ENCODE measurements at places on chromosomes 6 and 20.

DNA sequence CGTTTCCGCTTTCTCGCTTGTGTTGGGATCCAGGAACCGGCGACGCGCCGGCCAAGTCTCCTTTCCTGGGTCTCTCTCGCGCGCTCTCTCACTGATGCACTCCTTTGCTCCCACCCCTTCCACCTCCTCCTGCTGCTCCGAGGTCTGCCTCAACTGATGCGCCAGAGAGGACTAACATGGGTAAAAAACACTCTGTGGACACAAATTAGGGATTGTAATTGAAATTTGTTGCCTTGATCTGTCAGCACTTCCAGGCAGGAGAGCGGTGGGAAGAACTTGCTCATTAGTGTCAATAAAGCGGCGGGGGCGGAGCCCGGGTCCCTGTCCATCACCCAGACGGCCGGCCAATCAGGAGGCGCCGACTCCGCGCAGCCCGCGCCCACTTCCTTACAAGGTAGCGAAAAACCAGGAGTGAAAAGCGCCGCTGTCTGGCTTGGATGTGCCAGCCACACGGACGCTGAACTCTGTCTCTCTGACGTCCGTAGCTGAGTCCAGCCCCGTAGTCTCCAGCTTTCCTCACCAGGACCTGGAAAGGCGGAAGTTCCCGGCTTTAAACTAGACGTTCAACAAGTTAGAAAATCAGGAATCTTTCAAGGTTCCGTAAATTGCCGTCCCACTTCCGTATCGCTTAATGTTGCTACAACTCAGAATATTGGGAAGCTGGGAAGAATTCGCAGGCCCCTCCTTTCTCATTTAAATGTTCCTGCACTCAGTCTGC lies at the start of gene TBX18:
TSS of gene TBX18 (minus strand) at position 267 of the 718 bp plus-strand sequence. CDS start 417 bp downstream, outside the sequence.
- DNase-seq, result peak; percentile 74
- peak within 1 kb of the TSS; percentile 76 for H3K27ac ChIP-seq
- H3K36me3 ChIP-seq, result no peaks in the 10 kb centered on the region
- no peaks in the 10 kb centered on the region for H3K27me3 ChIP-seq

- H3K27me3 ChIP-seq, result no peaks in the 10 kb centered on the region
- DNase-seq, result no peak
- H3K4me1 ChIP-seq, result no peaks in the 10 kb centered on the region
- H3K36me3 ChIP-seq, result no peaks in the 10 kb centered on the region
- peak overlapping the region; percentile 41 for H3K27ac ChIP-seq
Observed at GRCh38 chr6:4320860-4321259, 185.5 kb upstream of the ECI2 start.

- no peaks in the 10 kb centered on the region for H3K4me1 ChIP-seq
- H3K27me3 ChIP-seq, result no peaks in the 10 kb centered on the region
- peak overlapping the region; percentile 54 for H3K27ac ChIP-seq
- no peaks in the 10 kb centered on the region for H3K36me3 ChIP-seq
Observed at GRCh38 chr6:113903666-113904330, 46.7 kb downstream of the MARCKS start.

- H3K36me3 ChIP-seq, result no peaks in the 10 kb centered on the region
- no peaks in the 10 kb centered on the region for H3K27me3 ChIP-seq
- no peak overlapping the region for H3K4me3 ChIP-seq
- H3K27ac ChIP-seq, result no peak overlapping the region
- DNase-seq, result no peak
- no peaks in the 10 kb centered on the region for H3K4me1 ChIP-seq
Observed at GRCh38 chr6:135537741-135538301, 40.3 kb upstream of the AHI1 start.
